ENCODE measurements at places on chromosomes 11 and 22.

GRCh38 chr22:29148826-29149225 is 56.9 kb upstream of the EMID1 start:
- H3K27ac ChIP-seq, result no peak overlapping the region
- no peaks in the 10 kb centered on the region for H3K4me1 ChIP-seq
- H3K36me3 ChIP-seq, result no peaks in the 10 kb centered on the region
- no peaks in the 10 kb centered on the region for H3K27me3 ChIP-seq

- DNase-seq, result no peak
- H3K4me1 ChIP-seq, result no peaks in the 10 kb centered on the region
- no peak overlapping the region for H3K27ac ChIP-seq
- H3K27me3 ChIP-seq, result no peaks in the 10 kb centered on the region
- H3K4me3 ChIP-seq, result no peak overlapping the region
These were observed 666 bp downstream of the SLC25A18 start for GRCh38 chr22:17563936-17564391.

- H3K4me1 ChIP-seq, result peaks cover 22% of the 10 kb centered on the region
- no peak for DNase-seq
- no peaks in the 10 kb centered on the region for H3K36me3 ChIP-seq
- peak overlapping the region; percentile 99 for H3K27ac ChIP-seq
- H3K4me3 ChIP-seq, result peak overlapping the region; percentile 71
These were observed 26.8 kb downstream of the OR2AG2 start for GRCh38 chr11:6745018-6745417.

- no peaks in the 10 kb centered on the region for H3K4me1 ChIP-seq
- no peaks in the 10 kb centered on the region for H3K27me3 ChIP-seq
- H3K27ac ChIP-seq, result no peak overlapping the region
- H3K36me3 ChIP-seq, result no peaks in the 10 kb centered on the region
These were observed 637.5 kb upstream of the FAT3 start for GRCh38 chr11:91587131-91587530.

DNA sequence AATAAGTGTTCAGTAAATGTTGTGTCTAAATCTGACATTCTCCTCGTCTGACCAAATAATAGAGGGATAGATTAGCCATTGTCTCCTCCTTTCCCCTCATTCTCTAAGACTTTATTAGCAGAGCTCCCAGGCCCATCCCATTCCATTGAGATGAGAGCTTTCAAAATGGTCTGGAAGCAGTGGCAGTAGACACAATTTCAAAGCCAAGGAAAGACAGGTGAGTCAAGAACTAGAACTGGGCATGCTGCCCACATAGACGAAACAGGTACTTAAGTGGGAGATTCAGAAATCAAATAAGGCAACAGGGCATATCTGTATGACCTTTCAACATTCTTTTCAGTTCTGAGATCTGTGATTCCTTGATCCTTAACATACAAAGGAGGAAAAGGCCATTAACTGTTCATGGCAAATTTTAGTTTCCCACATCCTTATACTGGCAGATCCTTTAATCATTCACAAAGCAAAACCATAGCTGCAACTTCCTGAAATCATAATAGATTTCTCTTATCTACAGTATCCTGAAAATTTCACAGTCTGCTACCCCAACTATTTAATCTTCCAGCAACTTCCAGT is 96.6 kb upstream of the KCNA4 start:
- H3K4me1 ChIP-seq, result no peaks in the 10 kb centered on the region
- no peak overlapping the region for H3K27ac ChIP-seq
- H3K36me3 ChIP-seq, result no peaks in the 10 kb centered on the region
- H3K4me3 ChIP-seq, result no peak overlapping the region
- peaks cover 2% of the 10 kb centered on the region for H3K27me3 ChIP-seq

DNA sequence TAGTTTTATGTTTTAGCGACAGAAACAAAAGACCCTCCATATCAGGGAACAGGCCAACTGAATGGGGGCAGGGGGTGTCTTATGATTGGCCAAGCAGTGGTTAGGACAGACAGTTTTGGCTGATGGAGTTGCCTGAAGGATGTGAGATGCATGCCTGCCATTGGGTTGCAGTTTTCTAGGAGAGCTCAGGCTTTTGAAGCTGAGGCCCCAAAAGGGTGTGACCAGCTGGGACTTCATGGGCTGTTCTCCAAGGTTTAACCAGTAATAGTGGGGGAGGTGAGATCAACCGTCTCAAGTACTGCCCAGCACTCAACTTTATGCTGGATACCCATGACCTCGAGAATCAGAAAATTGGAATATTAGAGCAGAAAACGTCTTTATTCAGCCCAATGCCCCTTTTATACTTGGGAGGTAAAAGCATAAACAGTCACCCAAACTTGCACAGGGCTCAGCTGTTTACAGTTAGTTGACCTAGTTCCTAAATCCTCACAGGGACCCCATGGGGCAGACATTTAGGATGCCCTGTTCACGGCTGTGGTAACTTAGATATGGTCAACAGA is 13.5 kb downstream of the DTX4 start:
- DNase-seq, result no peak
- peaks cover 9% of the 10 kb centered on the region for H3K4me1 ChIP-seq
- H3K27me3 ChIP-seq, result no peaks in the 10 kb centered on the region
- peaks cover 27% of the 10 kb centered on the region for H3K36me3 ChIP-seq
- H3K4me3 ChIP-seq, result no peak overlapping the region
